ENCODE measurements at places on chromosomes 6 and 20.

DNA sequence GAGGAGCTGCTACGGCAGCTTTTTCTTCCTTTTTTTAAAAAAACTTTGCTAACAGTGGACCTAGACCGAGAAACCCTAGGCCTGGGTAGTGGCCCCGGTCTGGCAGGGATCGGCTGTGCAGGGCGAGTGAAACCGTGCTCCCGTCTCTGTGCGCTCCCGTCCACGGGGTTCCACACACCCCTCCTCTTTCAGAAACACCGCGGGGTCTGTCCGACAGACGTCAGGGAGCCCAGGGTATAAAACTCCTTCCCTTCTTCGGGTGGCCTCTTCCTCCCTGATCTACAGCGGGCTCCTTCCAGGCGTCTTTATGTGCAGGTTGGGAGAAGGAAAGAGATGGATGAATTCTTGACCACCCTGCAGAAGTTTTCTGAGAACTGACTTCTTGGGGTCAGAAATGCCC is 27.1 kb upstream of the SMOC2 start:
- DNase-seq: no peak

DNA sequence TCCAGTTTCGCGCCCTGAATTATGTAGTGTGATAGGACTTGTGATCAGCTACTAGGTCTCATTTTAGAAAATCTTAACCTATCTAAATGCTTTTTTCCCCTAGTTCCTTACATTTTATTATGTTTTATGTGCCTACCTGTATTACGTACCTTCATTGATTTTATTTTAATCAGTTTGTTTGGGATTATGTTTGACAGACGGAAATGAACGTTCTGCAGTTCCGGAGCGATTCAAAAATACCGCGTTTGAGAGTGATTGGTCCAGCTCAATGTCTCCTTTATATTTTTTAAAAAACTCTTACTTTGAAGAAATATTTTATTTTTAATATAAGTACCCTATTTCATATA is 114.3 kb upstream of the BTN3A2 start:
- peak; percentile 15 for DNase-seq

GRCh38 chr20:2136275-2136674 is 34.6 kb downstream of the STK35 start:
- DNase-seq: no peak

DNA sequence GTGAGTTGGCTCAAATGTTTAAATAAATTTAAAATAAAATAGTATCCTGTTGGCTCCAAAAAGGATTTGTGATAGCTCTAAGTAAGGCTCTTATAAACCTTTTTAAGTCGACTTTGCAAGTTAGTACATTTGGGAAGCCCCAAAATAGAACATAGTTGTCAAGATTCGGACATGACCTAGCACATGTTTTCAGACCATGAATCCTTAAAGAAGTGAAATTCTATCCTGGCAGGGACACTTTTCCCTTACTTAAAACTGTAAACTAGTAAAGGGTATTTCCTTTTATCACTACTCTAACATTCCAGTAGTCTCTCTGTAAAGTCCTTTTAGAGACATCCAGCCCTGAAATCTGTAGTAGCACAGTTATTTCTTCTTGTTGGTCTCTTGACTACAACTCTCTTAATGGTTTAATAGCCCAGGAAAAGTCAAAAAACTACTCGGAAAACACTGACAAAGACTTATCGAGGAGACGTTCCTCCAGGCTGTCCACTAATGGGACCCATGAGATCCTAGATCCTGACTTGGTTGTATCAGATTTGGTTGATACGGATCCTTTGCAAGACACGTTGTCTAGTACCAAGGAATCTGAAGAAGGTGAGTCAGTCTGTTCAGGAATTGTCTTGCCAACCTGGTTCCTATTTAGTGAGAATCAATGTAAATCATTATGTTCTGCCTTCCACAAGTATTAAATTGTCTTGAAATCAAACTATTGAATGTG is 83.6 kb downstream of the SCAND1 start:
- no peak for DNase-seq

- no peak for DNase-seq
Observed at GRCh38 chr6:117345292-117345610, 79.9 kb downstream of the VGLL2 start.
